ENCODE measurements at places on chromosomes 4 and X.

- no peak for DNase-seq
Measured at GRCh38 chrX:133646719-133647116, 231.4 kb upstream of the GPC4 start.

DNA sequence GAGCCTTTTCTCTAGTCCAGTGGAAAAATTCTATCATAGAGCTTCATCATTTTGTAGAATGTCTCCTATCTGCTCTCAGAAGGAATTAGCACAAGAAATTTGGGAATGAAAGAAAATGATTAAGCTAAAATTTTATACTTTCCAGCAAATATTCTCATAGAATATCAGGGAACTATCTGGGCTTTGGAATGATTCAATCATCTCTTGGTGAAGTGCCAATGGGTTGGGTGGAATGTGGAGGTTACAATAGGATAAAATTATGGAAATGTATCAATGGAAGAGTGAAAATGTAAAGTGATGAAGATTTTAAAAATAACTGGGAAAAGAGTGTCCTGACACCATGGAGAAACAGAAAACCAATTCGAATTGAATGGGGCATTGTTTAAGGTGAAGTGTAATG is 119.0 kb upstream of the MID1 start:
- no peak for DNase-seq

DNA sequence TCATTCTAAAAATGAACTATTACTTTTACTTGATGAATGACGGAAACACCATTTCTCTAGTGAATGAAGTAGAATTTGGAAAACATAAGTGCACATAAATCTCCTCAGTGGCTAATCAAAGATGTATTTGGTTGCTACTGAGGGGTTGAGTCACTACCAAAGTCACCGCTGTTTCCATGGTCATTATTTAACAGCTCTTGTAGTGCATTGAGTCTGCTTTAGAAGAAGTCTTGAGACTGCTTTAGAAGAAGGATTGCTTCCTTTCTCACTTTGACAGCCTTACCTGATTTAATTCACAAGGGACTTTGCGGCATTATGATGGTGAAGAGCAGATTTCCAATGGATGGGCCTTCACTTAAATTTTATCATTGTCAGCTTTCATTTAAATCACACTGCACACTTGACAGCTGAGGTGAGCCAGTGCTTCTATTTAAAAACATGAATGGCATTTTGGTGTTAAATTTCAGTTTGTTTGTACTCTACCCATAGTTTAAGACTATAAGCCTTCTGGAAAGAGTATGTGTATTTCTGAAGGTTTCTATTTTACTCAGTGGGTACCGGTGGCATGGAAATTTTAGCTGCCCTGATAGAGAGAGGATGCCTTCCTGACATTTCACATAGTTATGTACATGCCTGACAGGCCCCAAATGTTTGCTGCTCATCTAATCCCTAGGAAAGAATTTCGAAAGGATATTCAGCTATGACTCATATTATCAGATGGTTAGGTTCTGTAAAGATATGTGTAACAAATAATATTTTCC is 9.5 kb downstream of the ASB5 start:
- no peak for DNase-seq

- DNase-seq: no peak
Measured at GRCh38 chrX:111719426-111720210, 38.6 kb downstream of the ALG13 start.

- no peak for DNase-seq
Measured at GRCh38 chr4:55177461-55177860, 52.1 kb upstream of the KDR start.

DNA sequence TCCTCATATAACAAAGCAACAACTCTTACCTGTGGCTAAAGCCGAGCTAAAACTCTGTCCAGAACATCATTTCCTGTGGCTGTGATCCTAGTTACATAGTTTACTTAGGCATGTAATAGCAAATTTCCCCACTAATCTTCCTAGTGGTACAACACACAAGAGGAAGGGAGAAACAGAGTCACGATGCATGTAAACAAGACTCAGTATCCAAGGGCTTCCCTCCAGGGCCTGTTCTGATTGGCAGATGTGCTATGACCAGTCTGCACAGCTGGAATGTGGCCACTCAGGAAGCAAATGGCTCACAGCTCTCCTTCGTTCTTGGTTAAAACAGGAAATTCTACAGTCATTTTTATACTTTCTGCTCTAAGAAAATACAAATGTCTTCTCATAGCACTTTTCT is 49.2 kb upstream of the PRSS48 start:
- no peak for DNase-seq

DNA sequence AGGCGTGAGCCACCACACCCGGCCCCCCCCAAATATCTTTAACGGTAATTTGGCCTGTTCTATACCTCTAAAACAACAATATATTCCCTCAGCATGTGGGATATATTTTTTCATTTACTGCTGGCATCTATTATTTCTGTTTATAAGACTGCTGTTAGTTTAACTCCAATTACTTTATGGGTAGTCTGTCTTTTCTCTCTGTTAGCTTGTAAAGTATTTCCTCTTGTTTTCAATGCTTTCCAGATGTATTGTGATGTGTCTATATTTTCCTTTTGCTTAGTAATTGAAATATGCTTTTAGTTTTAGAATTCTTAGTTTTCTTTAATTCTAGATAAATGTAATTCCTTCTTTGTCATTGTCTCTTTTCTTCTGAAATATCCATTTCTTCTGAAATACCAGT is 445.8 kb downstream of the ANKRD50 start:
- DNase-seq: no peak
